Stimulated activated CD4-positive, alpha-beta T cell treated with anti-CD3 and anti-CD28 coated beads, TNF-alpha, amount 100 ng/mL, for 1 hour (primary cell): ENCODE measurements at places on chromosomes 12 and 14.

DNA sequence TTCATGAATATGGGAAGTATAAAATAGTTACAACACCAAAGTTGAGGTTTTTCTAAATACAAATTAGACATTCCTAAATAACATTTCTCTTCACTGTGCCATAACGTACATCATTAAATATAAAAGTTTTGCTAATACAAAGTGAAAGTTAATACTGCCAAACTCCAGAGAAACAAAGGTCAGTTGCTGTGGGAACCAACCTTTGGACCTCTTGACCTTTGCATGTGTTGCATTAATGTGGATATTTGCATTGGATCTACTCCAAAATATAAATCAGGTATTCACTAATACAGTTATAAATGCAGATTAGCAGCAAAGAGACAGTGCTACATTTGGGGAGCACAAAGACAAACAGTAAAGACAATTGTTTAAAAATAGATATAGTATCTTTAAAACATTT, 366.0 kb upstream of the USP15 start:
- DNase-seq = no peak

DNA sequence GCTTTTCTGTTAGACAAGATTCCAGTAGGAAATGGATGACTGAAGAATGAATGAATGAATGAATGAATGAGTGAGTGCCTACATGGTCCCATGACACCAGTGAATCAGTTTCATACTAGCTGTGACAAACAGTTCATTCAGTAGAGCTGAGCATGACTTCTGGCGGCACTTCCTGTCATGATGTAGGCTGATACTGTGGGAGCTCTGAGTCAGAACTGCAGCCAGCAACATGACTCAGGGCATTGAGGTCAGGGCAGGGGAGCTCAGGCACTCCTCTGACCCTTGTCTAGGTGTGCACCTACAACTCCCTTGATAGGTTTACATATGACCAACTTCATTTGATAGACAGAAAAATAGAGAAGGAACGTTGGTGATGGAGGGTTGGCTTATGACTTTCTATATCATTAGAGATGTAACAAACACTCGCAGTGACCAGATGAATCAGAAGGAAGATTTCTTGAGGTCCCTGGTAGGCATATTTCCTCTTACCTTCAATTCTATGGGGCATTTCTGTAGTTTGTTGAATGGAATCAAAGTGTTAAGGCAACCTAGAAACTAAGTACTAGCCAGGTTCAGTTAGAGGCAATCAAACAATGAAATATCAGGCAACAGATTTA, 139.3 kb upstream of the ARHGAP5 start:
- DNase-seq = peak; percentile 22

GRCh38 chr12:53191096-53191884, 10.6 kb upstream of the CSAD start:
- DNase-seq = no peak

GRCh38 chr12:49253033-49253623, 11.8 kb upstream of the TUBA1C start:
- DNase-seq = no peak

DNA sequence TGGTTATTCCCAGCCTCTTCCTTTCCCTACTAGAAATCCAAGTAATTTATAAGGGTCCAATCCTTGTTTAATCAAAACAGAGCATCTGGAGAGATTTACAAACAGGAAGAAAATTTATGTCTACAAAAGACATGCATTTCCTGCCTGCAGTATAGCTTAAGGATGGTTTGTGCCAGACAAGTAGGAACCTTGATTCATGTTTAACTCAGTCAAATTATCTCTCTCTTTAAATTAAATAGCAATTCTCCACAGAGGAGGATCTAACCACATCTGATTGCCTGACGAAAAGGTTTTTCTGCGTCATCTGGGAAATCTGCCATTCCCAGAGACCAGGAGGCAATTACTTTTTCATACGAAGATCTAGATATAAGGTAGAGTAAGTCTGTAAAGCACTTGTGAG, 105.2 kb downstream of the ZFC3H1 start:
- DNase-seq = no peak

DNA sequence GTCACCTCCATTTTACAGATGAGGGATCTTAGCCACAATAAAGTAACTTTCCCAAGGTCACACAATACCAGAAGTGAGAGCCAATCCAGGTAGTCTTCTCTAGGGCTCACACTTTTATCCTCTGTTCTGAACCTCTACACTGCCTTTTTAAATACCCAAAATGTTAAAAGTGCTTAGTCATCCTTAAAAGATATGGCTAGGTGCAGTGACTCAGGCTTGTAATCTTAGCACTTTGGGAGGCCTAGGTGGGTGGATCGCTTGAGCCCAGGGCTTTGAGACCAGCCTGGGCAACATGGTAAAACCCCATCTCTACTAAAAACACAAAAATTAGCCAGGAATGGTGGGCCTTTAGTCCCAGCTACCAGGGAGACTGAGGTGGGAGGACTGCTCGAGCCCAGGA, 104.1 kb upstream of the PPP4R3A start:
- DNase-seq = no peak

DNA sequence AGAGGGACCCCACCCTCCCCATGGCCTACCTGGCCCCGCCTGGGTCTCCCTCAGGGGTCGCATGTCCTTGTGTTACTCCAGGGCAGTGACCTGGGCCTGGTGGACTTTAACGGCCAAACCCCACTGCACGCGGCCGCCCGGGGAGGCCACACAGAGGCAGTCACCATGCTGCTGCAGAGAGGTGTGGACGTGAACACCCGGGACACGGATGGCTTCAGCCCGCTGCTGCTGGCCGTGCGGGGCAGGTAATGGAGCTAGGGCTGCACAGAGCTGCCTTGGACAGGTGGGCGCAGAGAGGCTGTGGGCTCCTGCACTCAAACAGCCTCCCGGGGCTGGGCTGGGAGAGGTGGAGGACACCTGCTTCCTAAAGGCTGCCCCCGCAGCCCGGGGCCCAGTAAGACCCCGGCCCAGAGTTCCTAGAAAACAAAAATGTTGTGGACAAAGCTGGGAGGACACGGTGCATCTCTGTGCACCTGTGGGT, 21.6 kb downstream of the ASPG start:
- DNase-seq = no peak

- DNase-seq = no peak
Measured at GRCh38 chr14:102323102-102323501, 3.6 kb downstream of the ZNF839 start.

DNA sequence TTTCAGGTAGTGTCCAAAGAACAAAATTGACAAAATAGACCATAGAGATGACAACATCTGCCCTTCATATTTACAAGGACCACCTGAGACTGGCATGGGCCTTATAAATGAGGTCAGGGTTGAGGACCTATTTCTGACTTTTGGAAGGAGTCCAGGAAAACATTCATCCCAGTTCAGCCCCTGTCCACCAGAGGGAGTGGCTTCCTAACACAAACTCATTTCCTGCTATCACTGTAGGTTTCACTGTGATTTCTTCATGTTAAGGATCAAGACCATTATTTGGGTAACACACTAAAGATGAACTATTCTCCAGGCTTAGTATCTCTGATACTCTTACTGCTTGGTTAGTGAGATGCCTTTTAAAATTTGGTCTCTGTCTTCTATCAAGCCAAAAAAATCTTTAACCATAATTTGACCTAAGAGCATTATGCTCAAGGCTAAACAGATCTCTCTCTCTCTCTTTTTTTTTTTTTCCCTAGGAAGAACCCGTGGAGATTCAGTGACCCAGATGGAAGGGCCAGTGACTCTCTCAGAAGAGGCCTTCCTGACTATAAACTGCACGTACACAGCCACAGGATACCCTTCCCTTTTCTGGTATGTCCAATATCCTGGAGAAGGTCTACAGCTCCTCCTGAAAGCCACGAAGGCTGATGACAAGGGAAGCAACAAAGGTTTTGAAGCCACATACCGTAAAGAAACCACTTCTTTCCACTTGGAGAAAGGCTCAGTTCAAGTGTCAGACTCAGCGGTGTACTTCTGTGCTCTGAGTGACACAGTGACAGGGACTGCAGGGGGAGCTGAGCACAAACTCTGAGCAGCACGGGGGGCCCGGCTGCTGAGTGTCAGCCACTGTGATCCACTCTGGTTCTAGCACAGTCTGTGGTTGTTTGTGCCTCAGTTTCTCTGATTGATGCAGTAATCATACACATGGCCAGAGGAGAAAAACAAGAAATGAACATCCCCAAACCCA, 267.6 kb upstream of the OR4E1 start:
- DNase-seq = no peak

- DNase-seq = no peak
Measured at GRCh38 chr12:28611115-28611435, 420.8 kb downstream of the CCDC91 start.

GRCh38 chr14:77212943-77213678, 31.5 kb downstream of the TMEM63C start:
- no peak for DNase-seq

DNA sequence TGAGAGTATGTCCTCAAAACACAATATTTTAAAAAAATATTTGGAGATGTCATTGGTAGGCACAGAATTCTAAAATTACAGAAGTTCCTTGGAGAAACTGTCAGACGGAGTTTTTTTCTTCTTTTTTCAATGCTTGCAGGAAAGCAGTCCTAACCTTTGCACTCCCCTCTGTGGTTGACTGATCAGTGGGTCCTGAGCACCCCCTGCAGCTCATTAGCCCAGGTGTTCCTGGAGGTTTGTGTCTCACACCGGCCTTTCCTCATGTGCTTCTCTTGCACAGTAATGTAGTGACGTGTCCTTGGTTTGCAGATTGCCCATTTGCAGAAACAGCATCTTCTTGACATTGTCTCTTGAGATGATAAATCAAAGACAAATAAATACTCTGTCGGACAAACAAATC, 513.0 kb downstream of the TMEM121 start:
- peak; percentile 13 for DNase-seq

GRCh38 chr12:51383269-51383905, 7.8 kb downstream of the GALNT6 start:
- no peak for DNase-seq

GRCh38 chr12:54172168-54172567, 16.6 kb downstream of the SMUG1 start:
- no peak for DNase-seq

GRCh38 chr14:74506411-74506851, 12.9 kb downstream of the ISCA2 start:
- DNase-seq = no peak

GRCh38 chr12:41459906-41460214, 271.7 kb downstream of the PDZRN4 start:
- no peak for DNase-seq

GRCh38 chr12:28578361-28578760, 388.1 kb downstream of the CCDC91 start:
- DNase-seq = no peak

- no peak for DNase-seq
Measured at GRCh38 chr14:95901054-95901453, 24.4 kb downstream of the TUNAR start.

GRCh38 chr12:93571365-93571924, 1.0 kb upstream of the SOCS2 start:
- no peak for DNase-seq

GRCh38 chr12:75103822-75104221, 105.8 kb downstream of the KCNC2 start:
- DNase-seq = no peak

- no peak for DNase-seq
Measured at GRCh38 chr12:80178846-80179245, 79.5 kb downstream of the OTOGL start.

GRCh38 chr12:47247418-47247817, 167.7 kb upstream of the AMIGO2 start:
- no peak for DNase-seq

GRCh38 chr12:117142094-117142493, 42.9 kb upstream of the TESC start:
- DNase-seq = no peak

DNA sequence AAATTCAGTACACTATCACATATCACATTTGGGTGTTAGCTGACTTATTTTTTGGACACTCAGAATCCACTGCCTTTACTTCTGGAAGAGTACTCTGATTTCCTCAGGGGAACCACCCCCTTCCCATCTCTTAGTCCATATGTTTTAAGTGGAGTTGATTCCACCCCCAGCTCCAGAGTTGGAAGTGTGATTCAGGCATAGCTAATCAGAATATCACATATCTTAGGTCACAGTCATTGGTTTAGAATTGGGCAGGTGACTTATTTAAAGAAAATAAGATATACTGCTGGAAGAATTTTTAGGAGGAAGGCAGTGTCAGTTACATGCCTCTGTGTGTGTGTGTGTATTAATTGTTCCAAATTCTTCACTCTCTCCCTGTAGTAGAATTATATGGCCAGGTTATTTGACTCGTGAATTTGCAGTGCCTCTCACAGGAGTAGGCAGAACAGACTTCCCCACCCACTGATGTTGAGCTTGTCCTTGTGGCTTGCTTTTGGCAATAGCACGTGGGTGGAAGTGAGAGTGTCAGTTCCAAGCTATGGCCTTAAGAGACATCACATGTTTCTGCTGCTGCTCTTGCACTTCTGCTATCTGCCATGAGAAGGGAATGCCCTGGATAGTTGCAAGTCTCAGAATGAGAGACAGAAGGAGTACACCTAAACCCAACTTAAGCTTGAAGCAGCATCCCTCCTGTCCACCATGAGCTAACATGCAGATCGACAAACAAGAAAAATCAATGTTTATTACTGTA, 6.4 kb upstream of the GAS2L3 start:
- DNase-seq = no peak

GRCh38 chr14:96852823-96853422, 55.7 kb downstream of the VRK1 start:
- DNase-seq = no peak

- no peak for DNase-seq
Measured at GRCh38 chr12:39476894-39477293, 34.0 kb upstream of the KIF21A start.

- DNase-seq = no peak
Measured at GRCh38 chr12:107359382-107359781, 266.0 kb upstream of the CRY1 start.
